ENCODE measurements at places on chromosomes 12 and 14. TPM values are rescaled to one million over a fixed set of nuclear protein-coding genes. Genes with fewer than 3 reads are reported as not detected.

GRCh38 chr12:62328296-62328921 is 68.2 kb downstream of the USP15 start:
- DNase-seq, result no peak

DNA sequence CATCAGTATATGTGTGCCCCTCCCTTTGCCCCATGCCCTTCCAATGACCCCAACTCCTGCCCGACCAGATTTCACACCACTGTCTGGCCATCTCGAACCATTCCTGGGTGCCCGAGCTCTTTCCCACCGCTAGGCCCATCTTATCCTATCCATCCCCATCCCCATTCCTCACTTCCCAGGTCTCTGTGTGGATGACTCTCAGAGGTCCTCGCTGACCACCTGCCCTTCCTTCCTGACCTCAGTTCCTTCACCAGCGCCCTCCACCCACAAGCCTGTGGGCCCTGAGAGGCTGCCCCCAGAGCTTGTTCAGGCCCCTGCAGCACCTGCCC is 49.1 kb downstream of the CYP46A1 start:
- DNase-seq, result no peak

DNA sequence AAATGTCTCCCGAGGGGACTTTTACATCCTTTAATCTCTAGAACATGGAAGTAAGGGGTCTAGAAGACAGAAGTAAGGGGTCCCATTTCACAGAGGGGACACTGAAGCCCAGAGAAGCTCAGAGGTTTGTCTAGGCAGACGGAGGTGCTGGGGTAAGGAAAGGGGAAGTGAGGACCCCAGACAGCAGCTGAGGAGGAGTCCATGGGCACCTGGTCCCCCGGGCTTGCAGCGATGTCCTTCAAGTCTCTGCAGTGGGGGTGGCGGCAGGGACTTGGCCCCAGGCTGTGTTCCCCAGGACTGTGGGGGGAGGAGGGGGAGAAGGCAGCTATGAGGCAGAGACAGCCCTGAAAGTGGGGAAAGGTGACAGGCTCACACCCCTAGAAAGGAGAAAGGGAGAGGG is 30.7 kb downstream of the DTX1 start:
- DNase-seq, result no peak

DNA sequence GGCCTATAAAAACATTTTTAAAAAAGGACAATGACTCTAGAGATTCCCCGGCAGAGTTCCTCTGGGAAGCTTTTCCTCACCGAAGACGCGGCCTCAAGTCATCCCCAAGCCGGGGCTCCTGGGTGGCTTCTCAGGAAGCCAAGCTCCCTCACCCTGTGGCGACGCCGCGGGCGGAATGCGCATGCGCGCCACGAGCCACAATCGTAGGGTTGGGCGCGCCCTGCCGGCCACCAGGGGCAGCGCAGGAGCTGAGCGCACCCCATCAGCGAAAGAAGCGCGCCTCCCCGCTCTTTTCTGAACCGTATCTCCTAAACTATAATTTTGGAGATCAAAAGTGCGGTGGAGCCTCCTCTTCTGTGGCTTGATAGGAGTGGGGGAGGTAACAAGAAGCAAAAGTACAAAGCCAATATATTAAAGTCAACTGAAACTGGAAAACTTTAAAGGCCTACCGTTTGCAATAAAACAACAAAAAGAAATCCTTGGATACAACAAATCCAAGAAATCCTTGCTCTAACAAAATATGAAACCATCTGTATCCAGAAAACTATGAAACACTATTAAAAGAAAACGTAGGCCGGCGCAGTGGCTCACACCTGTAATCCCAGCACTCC is 17.4 kb upstream of the CHFR start:
- no peak for DNase-seq

The PRICKLE1 gene
- 1.3 TPM for total RNA-seq

DNA sequence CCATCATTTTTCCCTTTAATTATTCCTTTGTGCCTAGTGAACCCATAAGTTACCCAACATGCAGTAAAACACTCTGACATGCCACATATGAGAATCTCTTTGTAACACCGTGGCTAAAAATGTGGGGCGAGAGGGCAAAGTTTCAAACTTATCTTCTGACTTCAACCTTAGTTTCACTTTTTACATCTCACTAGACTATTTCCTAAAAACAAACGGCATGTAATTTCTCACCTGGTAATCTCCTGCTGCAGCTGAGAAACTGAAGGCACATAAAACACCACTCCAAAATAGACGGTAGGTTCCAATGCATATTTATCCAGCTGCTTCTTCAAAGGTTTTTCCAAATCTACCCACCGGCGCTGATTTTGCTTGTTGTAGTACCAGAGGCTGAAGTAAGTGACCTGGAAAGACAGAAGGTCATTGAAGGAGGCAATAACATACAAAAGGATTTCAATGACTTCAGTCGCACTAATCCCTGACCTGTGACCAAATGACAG is 37.9 kb downstream of the PTPN21 start:
- DNase-seq, result no peak

- DNase-seq, result no peak
These were observed 20.3 kb upstream of the PPP1R1A start for GRCh38 chr12:54608769-54609168.

DNA sequence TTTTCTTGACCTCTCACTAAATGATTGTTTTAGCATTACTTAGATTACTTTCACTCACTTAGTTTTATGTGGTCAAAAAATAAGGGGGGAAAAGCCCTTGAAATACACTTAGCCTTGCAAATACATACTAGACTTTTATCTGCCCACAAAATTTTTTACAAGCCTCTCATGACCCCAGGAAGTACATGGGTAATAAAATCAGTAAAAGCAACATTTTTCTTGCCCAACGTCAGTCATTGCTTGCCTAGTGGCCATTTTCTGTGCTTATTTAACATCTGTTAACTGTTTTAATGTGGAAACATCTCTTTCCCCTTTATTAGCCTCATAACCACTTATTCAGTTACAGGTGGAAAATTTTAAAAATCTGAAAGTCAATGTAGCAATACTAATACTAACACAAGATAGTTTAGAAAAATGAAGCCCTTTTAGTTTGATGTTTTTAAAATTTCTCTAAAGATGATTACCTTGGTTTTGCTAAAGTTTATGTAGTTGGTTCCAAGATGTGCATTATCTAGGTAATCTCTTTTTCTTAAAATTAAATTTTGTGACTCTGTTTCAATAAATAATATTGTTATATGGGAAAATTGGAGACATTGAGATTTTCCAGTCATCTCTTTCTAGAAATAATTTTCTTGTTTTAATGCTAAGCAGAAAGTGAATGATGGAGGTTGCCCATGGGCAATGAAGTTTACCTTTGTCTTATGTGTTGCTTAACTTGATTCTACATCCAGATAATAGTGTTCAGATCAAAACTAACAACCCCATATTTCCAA is 175.5 kb downstream of the TMTC2 start:
- no peak for DNase-seq

GRCh38 chr12:106220536-106220935 is 27.3 kb downstream of the CKAP4 start:
- DNase-seq, result no peak

DNA sequence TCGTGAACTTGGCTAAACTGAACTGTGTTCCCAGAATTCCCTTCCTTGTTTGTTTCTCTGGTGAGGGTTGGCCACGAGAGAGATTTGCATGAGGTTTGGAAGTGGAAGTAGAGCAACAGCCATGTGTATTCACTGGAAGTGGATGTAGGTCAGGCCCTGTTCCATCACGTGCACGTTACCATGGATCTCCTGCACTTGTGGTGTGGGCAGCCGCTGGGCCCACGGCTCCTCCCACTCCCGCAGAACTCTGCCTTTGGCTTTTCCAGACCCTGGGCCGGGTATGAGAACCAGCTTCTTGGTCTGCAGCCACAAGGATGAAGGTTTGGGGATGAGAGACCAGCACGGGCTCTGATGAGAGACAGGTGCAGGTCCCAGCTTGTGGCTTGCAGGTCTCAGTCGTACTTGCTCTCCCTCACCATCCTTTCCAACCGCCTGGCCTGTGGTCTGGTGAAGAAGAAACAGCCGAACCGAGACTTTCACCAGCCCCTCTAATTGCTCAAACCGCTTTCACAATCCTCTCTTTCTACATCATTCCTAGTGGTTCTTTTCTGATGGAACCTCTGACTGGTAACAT is 94.9 kb downstream of the DUSP16 start:
- no peak for DNase-seq

The LHX5 gene
- total RNA-seq, result 2.4 TPM

DNA sequence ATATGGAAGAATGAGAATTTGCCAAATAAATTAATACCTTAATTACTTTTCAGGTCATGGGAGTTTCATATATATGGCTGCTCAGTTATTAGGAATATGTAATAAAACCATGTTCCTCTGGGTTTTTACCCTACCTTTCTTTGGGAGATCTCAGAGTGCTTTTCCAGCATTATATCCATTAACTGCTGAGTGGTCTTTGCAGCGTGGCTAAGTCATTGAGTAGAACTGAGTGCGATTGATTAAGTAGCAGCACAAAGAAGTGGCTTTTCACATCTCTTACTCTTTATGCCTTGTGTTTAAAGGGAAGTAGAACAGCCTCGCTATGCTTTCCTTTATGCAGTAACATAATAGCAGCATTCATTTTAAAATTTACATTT is 340.1 kb downstream of the SNAPC1 start:
- DNase-seq, result no peak

All from HCT116 (cell line).